ENCODE measurements at places on chromosomes 13 and 19.

- DNase-seq = peak; percentile 64
Measured at GRCh38 chr19:34173193-34173956, 1.1 kb downstream of the LSM14A start.

DNA sequence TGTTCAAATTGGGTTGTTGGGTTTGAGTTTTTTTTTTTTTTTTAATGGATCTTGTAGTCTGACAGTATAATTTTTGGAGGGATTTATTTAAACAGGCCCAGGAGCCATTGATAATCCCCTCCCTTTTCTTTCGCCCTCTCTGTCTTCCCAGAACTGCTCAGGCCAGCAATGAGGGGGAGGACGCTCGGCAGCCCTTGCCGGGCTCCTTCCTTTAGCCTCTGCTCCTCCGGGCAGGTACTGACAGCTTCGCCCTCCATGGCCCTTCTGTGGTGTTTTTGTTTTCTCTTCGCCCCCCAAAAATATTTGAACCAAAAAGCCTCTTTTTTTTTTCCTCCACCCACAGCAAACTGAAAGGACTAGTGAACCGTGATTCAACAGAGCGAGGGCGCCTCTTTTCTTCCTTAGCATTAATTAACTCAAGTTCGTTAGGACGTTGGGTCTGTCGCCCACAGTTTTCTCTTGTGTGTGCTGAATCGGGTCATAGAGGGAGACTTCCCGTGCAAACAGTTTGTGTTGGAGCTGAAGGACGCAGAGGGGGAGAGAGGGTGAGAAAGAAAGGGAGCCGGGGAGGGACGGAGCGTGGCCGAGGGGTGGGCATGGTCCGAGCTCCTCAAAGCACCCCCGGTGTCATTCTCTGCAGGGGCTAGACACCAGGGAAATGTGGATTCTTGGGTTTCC lies 21.5 kb downstream of the NFIX start:
- DNase-seq = no peak

DNA sequence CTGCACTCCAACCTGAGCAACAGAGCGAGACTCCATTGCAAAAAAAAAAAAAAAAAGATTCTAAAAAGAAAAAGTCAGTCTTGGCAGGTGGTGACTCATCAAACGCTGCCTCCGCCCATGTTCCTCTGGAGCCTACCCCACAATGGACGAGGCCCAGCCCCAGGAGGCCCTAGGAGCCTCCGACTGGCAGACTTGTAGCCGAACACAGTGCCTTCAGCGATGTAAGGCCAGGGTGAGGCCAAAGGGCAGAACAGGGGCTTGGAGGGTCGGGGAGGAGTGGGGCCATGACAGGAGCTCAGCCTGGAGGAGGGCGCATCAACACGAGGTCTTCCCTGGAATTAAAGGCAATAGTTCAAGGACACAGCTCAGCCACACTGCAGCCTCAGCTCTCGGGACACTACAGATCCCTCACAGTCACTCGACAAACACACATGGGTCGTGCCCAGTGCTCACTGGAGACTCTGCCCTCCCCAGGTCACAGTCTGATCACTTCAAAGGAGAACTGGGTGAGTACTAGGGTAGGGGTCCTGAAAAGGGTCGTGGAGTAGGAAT lies 5.1 kb downstream of the USE1 start:
- no peak for DNase-seq

DNA sequence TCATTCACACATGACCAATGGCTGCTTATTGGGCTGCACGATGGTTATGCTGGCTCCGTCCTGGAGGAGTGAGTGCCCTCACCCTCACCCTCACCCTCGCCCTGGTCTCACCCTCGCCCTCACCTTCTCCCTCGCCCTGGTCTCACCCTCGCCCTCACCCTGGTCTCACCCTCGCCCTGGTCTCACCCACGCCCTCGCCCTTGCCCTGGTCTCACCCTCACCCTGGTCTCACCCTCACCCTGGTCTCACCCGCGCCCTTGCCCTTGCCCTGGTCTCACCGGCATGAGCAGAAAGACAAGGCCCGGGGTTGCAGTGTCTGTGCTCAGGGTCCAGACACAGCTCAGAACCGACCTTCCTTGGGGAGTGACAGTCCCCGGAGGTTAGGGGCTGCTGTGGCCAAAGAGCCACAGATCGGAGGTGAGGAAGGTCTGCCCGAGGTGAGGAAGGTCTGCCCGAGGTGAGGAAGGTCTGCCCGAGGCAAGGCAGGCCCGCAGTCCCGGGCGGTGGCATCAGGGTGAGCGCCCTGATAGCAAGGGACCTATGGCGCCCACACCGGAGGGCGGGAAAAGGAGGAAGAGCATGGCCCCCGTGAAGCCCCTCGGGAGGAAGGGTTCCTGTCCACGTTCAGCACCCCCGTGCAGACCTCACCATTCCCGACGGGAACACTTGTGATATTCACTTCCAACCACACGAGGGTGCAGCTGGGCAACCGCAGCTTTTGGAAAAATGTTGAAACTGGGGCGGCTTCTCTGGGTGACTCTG lies 65.6 kb downstream of the MCF2L start:
- no peak for DNase-seq

DNA sequence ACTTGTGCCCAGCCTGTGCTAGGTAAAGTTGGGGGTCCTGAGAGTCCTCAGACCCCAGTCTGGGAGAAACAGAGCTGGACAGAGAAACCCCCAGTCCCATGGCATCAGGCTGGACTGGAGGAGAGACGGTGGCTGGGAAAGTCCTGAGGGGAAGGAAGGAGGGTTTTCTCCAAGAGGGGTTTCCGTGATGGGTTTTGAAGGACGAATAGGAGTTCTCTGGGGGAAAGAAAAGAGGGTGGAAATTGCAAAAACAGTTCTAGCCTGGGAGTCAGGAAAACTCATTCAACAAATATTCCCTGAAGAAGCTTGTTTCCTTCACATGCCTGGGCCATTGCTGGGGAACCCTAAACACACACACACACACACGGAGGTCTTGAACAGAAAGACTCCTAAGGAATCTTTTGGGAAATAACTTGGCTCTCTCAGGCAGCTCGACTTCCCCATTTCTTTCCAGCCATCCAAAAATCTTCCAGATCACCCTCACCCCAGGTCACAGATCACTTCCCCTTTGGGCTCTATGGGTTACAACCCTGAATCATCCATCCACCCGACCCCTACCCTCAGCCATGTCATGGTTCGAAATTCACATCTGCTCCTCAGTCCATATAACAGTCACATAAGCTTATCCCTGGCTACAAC lies 47.5 kb downstream of the COLGALT1 start:
- no peak for DNase-seq

- DNase-seq = no peak
Measured at GRCh38 chr19:33339016-33339984, 34.2 kb upstream of the CEBPG start.

- no peak for DNase-seq
Measured at GRCh38 chr19:7900931-7901330, 2.7 kb upstream of the MAP2K7 start.

DNA sequence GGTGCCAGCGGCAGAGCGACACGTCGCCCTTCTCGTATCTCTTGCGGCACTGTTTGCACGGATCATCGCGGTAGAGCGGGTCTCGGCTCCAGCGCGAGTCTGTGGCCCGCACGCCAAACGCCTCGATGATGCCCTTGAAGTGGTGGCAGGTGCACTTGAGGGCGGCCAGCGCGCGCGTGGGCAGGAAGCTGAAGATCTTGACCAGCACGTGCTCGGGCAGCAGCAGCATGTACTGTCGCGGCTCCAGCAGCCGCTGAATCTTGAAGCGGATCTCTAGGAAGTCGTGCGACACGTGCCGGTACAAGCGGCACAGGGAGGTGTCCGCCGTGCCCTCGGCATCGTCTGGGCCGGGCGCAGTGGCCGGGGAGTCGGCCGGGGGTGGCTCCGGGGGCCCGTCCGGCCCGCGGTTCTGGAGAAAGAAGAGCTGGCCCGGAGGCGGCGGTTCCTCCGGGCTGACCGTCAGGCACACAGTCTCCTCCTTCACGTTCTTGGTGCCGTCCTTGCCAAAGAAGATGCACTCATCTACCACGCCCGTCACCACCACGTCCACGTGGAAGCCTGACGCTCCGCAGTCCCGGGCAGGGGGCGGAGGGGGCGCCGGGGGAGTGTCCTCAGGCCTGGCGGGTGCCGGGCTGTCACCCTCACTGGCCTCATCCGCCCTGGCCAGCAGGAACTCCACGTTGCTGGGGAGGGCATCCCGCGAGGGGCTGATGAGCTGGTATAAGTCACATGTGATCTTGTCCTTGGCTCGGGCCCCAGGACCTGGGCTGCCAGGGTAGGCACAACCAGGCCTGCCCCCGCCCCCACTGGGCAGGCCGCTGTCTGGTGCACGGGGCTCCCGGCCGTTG lies 18.6 kb downstream of the FBXO46 start:
- DNase-seq = no peak

DNA sequence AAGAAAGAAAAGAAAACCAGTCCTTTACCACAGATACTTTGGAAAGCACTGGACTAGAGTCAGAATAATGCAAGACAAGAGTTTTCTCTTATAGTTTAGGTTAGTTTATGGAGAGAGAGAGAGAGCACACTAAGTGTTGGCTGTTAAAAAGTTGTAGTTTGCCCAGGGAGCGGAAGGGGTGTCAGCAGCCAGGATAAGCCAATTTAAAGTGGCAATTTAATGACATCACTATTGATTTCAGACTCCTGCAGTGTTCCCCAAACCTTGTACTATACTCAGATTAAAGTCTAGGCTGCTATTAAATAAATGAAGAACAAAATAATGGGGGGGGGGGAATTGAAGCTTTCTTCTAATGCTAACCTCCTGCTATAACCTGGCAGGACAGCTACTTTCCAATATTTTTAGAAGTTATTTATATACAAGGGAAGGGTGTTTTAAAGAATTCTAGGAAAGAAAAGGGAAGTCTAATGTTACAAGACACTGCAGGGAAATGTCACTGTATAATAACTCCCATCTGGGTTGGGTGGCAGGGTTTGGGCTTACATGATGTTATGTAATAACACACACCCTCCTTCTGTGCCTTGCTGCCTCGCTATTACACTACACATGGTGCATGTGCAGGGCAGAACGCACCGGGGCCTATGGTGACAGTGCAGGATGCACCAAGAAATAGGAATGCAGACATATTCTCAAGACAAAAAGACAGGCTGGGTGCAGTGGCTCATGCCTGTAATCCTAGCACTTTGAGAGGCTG lies 19.9 kb downstream of the TPT1 start:
- DNase-seq = no peak

- no peak for DNase-seq
Measured at GRCh38 chr13:88411696-88412095, 740.5 kb downstream of the SLITRK5 start.

DNA sequence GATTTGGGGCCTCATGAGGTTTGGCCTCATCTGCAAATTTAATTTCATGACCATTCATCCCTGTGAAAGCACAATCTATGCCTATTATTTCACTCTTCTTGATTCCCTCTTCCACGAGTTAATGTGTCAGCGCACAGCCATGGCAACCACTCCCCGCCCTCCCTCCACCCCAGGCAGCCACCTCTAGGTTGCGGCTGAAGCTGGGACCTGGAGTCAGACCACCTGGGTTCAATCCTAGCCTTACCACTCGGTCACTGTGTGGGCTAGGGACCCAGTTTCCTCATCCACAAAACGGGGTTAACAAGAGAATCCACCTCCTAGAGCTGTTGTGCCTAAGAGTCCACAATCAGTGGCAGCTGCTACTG lies 9.8 kb downstream of the CHST8 start:
- no peak for DNase-seq

GRCh38 chr19:41888926-41889325 lies 5.9 kb downstream of the ARHGEF1 start:
- no peak for DNase-seq

- no peak for DNase-seq
Measured at GRCh38 chr13:60679928-60680694, 283.1 kb downstream of the TDRD3 start.

DNA sequence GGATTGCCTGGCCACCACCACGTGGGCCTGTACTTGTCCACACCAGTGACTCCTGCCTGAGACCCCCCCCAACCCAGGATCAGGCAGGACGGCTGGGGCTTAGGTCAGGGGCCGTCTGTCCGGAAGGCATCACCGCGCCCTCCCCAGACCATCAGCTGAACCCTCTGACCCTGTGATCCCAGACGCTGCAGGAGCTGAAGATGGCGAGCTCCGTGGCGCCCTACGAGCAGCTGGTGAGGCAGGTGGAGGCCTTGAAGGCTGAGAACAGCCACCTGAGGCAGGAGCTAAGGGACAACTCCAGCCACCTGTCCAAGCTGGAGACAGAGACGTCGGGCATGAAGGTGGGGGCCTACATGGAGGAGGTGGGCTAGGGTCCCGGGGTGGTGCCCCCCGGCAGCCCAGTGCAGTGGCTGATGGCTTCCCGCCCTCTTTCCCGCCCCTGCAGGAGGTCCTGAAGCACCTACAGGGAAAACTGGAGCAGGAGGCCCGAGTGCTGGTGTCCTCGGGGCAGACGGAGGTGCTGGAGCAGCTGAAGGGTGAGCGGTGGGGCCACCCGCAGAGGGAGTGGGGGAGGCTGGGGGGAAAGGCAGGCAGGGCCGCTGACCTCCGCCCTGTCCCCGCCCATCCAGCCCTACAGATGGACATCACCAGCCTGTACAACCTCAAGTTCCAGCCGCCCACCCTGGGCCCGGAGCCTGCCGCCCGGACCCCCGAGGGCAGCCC lies 3.0 kb downstream of the APC2 start:
- DNase-seq = no peak

- no peak for DNase-seq
Measured at GRCh38 chr13:89627996-89628395, 1719.5 kb upstream of the MIR17HG start.

DNA sequence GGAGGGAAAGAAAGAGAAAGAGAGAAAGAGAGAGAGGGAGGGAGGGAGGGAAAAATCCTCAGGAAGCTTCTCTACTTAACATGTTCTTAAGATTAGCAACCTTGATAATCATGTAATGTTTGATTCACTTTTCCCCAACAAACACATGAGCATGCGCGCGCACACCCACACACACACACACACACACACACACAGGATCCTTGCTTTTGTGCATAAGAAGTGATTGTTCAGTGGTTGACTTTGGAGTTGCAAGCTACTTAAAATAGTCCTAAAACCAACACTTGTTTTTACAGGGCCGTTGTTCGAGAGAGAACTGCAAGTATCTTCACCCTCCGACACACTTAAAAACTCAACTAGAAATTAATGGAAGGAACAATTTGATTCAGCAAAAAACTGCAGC lies 100.0 kb upstream of the RAP2A start:
- no peak for DNase-seq

DNA sequence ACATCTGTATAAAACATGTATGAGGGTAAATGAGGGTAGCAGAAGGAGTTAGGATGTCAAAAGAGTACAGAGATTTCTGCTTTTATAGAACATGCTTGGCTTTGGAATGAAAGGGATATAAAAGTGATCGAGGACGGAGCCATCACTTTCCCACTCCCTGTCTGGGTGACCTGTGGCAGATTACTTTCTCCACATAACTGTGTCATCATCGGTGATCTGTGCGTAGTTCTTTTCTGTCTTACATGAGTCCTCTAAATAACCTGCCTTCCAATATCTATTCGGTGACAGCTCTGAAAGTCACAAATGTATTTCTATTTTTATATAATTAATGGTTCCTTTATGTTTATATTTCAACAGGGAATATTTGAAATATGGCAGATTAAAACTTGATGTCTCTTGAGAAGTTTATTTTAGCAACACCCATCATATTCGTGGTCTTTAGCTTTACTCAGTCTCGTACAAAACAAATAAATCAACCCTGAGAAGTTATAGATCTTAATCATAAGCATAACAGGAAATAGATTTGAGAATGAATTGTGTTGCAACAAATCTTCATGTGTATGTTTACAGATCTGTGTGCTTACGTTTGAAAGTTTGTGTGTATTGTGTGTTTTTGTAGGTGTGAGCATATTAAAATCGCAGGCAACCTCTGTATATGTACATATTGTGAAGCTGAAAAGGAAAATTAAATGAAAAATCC lies 1094.3 kb downstream of the EFNB2 start:
- no peak for DNase-seq

GRCh38 chr13:108895220-108895704 lies 265.9 kb downstream of the MYO16 start:
- DNase-seq = peak; percentile 1

All from NCI-H2227 treated with DMSO at 0.1 percent for 48 hours (cell line).